ENCODE measurements at places on chromosomes 3 and 15.
A peak's percentile ranks its signal among the peaks of the same experiment; 100 is the strongest.

- no peak for DNase-seq
These were observed 511.7 kb upstream of the CDIN1 start for GRCh38 chr15:36067483-36068274.

DNA sequence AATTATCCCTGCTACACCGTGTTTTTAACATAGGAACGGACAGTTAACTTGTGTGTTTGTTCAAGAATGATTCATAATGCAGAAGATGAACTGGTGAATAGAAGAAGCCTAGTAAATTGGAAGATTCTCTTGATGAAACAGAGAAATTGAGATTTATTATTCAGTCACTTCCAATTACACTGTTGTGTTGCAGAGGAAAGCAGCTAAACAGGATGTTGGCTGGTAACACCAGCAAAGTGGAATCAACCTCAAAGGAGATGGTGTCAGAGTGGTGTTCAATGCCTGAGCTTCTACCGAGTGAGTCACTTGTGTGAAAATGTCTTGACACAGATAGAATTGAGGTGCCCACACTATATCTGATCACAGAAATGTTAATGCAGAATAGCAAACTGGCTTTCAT, 399.6 kb downstream of the LPP start:
- DNase-seq, result no peak

DNA sequence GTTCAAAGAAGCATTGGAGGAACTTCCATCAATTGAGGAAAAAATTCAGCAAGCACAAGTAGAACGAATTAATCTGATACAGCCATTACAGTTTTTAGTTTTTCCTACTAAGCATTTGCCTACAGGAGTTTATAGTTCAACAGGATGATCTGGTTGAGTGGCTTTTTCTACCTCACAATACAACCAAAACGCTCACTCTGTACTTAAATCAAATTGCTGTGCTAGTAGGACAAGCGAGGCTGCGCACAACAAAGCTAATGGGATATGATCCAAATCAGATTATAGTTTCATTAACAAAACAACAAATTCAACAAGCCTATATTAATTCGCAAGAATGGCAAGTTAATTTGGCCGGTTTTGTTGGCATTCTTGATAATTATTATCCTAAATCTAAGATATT, 44.2 kb downstream of the ETFA start:
- no peak for DNase-seq

DNA sequence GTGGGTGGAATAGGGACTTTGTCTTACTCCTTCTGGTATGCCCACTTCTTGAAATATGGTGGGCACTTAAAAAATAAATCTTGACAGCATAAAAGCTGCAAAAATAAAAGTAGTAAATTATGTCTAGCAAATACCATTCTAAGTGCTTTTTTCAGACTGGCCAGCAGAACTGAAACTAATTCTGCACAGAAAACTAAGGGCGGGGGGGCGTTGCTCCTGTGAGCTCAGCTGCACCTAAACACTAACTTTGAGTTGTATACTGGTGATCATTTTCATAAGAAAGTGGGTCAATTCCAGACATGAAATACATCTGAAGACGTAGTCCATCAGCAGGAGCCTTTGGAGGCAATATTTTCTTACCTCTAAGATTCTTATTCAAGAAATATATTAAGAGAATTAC, 114.8 kb downstream of the WDR76 start:
- no peak for DNase-seq

DNA sequence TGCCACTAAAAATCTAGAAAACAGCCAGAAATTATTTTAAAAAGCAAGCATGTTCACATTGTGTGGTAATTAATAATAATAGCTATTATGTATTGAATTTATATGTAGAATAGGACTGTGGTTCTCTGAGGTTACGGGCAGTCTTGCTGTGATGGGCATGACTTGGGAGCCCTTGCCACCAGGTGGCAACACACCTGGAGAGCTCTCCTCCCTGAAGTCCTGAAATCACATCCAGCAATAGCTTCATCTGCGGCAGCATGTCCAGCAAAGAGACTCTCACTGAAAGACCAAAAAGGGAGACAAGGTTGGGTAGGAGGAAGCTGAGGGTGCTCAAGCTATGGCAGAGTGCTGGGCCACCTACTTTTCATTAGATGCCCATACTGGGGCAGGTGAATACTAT, 206.8 kb upstream of the IL12A start:
- DNase-seq, result no peak

- DNase-seq, result no peak
These were observed 43.2 kb upstream of the SPESP1 start for GRCh38 chr15:68887120-68887519.

GRCh38 chr3:69182588-69183316, 60.4 kb upstream of the LMOD3 start:
- DNase-seq, result no peak

- no peak for DNase-seq
These were observed 87.0 kb upstream of the DNAJC19 start for GRCh38 chr3:181076558-181076957.

DNA sequence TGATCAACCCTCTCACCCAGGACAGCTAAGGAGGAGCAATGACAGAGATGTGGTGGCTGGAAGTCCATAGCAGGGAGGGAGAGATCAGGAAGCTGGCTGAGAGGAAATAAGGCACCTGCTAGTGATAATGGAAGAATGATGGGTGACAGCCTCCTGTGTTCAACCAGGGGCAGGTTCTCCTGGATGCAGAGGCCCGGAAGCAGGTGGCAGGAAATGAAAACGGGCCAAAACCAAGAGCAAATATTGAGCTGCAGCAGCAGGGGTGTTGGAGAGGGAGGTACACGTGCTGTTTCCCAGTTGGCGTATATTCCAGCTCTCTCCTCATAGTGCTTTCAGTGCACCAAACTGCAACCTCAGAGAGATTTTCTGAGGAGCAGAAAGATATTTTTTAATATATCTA, 213.4 kb upstream of the TBL1XR1 start:
- no peak for DNase-seq

DNA sequence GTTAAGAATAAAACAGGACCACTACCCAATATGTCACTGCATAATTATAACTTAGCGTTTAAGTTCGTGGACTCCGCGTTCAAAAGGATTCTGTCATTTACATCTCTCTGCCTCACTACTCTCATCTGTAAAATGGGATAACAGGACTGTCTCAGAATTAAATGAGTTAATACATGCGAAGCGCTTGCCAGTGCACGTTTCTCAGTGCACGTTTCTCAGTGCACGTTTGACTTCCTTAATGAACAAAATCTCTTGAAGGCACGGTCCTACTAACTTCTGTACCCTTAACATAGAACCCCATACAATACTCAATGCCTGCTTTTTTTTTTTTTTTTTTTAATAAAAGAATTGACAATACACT, 499 bp downstream of the RABL3 start:
- DNase-seq, result no peak

GRCh38 chr3:150202711-150203110, 205.4 kb upstream of the TSC22D2 start:
- no peak for DNase-seq

- DNase-seq, result no peak
These were observed 736.7 kb downstream of the NSUN3 start for GRCh38 chr3:94799420-94800060.

DNA sequence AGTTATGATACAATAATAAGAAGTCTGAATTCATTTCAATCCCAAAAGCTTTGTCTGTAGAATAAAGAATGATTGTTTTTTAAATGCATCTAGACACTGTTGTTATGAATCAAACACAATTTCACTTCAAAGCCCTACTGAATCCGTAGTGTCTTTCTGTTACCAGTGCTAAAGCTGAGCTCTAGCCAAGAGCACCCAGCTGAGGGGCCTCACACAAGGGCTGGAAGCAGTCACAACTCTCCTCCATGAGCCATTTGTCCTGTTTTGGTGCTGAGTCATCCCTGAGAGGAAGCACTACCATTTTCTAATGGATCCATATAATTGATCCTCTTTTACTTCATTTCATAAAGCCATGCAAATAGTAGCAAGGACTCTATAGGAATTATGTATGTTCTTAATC, 158.2 kb upstream of the ANKRD28 start:
- DNase-seq, result no peak

DNA sequence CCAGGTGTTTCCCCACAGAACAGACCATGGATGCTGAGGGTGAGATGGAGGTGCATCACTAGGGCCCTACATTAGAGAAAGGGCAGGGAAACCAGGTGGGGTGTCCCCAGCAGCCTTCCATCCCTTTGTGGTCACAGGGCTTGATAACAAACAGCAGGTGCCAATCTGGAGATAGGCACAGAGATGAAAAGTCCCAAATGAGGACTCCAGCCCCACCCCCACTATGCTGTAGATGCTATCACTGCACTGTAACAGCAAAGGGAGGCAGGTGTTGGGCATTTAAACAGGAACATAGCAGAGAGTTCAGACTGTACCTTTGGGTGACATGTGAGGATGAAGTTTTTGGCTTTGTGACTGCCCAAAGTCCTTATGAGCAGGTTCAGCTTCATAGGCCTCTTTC, 21.4 kb downstream of the IL20RB start:
- no peak for DNase-seq

DNA sequence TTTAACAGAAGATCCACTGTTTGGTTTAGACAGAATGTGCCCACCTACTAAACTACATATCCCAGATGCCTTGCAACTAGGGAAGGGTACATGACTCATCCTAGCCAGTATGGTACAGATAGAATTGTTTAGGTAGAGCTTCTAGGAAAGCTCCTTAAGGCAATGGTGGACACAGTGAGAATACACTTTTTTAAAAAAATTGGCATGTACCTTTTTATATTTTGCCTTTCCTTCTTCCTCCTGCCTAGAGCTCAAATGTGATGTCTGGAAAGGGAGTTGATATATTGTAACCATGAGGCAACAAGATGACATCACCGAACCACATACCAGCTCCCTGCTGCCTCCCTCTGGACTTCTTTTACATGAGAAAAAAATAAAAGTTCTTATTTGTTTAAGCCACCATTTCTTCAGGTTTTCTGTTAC, 14.4 kb upstream of the C3orf80 start:
- no peak for DNase-seq

GRCh38 chr3:74839566-74839965, 225.1 kb upstream of the CNTN3 start:
- no peak for DNase-seq

- peak; percentile 13 for DNase-seq
These were observed 44.8 kb upstream of the RNU6-1 start for GRCh38 chr15:67884514-67885174.

DNA sequence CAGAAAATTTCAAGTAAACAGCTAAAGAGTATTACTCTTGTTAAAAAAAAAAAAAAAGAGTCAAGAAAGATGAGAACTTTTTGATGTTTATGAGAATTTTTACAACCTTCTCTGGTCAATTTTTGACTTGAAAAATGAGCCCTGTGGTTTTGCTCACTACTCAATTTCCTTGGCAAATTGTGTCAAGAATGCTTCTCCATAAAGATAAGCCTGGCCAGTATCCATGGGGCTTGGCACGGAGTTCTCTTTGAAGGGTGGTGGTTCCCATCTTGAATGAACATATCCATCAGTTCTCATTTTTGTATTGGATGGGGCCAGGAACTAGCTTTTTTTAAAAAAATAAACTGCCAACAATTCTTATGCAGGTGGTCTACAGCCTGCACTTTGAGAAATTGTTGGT, 179.9 kb downstream of the RYR3 start:
- DNase-seq, result no peak
